ENCODE measurements at places on chromosomes 5 and 9.

DNA sequence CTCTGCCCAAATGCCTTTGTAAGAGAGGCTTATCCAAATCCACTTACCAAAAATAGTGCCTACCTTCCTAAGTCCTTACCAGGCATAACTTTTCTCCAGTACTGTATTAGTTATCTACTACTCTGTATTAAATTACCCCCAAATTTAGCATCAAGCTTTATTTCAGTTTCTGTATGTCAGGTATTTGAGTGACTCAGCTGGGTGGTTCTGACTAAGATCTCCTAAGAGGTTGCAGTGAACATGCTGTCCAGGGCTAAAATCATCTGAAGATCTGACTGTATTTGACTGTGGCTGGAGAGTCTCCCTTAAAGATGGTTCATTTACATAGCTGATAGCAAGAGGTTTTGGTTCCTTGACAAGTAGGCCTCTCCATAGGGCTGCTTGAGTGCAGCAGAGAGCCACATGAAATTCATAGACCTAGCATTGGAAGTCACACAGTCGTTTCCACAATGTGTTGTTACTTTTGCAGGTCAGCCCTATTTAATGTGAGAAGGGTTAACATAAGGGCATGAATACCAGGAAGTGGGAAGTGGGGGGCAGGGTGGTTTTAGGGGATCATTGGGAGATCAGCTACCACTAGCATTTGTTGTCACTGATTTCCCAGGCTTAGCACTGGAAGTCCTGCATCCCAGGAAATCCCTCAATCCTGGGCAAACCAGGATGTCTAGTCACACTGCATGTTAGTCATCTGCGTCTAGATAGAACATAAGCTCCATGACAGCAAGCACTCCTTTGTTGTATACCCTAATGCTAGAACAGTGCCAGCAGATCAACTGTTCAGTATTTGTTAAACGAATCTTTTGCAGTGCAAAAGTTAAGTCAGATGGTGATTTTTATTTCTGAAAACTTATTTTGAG, 2.0 kb upstream of the ZNF622 start:
- DNase-seq, result no peak

- DNase-seq, result no peak
Observed at GRCh38 chr5:132751444-132751843, 4.2 kb downstream of the CCNI2 start.

DNA sequence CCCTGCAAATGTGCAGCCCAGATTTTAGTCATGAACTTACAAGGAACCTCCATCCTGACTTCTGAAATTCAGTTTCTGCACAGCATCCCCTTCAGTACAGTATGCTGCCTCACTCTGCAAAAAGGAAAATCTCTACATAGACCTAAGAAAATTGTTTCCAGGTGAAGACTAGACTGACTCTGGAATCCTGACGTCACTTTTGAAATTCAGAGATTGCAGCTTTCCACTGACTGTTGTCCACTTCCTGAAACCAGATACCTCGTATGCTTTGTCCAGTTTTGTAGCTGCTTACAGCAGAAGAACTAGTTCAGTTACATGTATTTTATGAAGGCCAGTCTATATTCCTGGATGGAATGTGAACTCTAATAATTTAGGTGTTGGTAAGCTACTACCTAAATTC, 629.3 kb upstream of the ST8SIA4 start:
- DNase-seq, result no peak

DNA sequence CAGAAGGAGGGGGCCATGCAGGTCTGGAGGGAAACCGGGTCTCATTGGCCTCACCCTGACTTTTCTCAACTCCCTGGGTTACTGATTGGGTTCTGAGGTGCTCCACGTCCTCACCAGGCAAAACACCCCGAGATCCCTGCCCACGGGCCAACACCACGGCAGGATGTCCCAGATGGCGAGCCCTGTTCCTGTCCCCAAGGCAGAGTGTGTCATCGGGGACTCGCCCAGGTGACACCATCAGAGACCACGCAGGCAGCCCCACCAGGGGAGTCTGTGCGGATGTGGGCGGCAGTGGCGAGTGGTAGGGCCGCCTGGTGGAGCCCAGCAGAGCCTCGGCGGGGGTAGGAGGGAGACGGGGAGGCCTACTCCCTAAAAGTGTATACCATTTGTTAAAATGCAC, 59.0 kb upstream of the UBAC1 start:
- no peak for DNase-seq

GRCh38 chr5:153157156-153157555, 333.3 kb upstream of the GRIA1 start:
- no peak for DNase-seq

- DNase-seq, result no peak
Observed at GRCh38 chr5:161546095-161546469, 443 bp downstream of the GABRB2 start.

DNA sequence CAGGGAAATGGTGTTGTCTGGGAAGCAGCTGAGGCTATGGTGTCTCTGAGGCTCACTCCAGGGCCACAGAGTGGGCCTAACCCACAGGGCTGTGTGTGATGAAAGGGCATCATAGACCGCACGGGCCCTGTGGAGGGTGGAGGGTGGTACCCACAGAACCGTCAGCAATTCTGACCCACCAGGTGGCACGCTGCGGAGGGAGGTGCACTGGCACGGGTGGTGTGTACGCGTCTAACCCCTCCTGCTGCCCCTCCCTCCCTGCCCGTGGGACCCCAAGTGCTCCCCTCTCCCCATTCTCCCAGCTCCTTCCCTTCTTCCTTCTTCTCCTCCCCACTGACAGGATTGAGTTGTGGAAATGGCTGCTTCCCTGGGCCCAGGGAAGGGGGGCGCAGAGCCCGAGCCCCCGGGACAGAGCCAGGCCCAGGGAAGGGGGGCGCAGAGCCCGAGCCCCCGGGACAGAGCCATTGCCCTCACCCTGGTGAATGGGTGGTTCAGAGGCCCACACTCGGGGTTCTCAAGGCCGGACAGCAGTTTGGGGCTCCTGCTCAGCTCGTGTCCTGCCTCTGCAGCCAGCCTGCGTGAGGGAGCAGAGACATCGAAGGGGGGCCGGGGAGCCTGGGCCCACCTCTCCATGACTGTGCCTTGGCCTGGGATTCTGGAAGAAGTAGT, 6.8 kb downstream of the LCN10 start:
- no peak for DNase-seq

DNA sequence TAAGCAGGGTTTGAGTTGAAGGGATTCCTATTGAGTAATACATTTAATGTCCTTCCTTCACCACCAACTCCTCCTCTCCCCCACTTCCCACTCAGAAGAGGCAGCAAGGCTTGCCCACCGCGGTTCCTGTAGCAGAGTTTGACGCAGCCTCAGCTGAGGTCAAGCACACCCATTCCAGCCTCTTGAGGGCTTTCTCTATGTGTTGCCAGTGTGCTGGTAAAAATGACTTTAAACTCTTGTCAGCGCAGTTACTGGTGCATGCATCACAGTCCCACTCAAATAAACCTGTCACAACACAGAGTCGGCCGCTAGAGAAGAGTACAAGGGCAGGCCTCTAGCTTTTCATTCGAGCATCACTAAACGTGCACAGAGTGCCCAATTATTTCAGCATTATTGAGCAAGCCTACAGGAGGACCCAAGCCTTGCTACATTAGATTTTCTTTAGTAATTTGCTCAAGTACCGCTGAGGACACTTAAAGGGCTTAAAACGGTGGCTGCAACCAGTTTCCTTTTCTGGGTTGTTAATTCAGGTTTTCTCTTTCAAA, 79.6 kb downstream of the TLE4 start:
- no peak for DNase-seq

GRCh38 chr5:127876384-127876783, 173.2 kb downstream of the CCDC192 start:
- DNase-seq, result no peak

DNA sequence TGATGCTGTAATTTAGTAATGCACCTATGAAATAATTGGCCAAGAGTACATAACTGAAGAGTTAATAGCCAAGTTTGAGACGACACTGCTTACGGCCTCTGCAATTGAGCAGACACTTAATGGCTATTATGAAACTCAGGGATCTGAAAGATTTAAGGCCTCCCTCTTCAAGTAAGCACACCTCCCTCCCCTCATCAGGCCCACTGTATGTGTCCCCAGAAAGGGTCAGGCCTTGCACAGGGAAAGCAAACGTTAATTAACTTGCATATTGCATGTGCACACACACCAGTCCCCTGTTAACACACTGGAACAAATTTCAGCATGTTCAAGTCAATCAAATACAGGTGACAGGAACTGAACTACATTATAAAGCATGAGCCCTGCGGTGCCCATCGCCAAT, 163.6 kb downstream of the SPOCK1 start:
- no peak for DNase-seq

GRCh38 chr5:148499452-148499851, 115.7 kb downstream of the FBXO38 start:
- no peak for DNase-seq

DNA sequence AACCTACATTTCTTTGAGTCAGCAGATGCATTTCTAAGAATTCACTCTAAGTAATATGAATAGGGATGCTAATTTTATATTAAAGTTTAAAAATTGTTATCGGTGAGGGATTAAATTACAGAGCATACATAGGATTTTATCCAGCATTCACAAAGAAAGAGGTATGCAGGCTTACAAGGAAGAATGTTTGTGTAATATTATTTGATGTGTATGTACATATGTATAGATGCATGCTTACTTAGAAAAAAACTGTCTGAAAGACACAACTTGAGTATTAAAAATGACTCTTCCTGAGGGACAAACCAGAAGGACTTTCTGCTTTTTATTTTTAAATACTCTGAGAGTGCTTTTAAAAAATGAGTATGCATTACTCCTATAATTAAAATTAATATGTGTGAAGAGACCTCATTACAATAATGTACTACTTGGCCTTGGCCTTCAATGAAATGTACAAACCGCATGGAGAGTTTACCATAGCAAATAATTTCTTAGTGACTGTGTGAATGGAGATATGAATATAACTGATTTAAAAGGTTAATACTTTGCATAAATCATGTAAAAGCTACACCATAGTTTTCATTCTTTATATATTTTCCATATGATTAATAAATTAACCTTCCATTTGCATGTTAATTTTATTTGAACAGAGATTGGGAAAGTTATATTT, 77.0 kb downstream of the GDA start:
- DNase-seq, result no peak

DNA sequence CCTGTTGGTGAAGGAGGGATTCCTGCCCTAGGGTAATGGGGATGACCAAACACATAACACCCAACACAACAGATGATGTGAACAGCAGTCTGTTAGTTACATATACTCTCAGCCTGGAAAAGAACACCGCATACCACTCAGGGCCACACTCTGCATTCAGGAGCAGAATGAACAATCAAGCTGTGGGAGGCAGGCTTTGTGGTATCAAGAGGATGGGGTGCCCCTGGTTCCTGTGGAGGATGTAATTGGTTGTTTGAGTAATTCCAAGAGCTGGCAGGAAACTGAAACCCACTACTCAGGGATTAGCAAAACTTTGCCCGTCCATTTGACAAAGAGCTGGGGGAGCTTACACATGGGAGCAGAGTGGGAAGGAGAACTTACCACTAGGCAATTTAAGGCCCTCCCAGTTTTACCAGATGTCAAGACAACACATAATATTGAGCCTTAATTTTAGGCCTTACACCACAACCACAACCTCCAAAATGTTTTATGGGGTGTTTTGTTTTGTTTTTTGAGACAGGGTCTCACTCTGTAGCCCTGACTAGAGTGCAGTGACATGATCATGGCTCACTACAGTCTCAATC, 15.6 kb upstream of the PRKAA1 start:
- no peak for DNase-seq

DNA sequence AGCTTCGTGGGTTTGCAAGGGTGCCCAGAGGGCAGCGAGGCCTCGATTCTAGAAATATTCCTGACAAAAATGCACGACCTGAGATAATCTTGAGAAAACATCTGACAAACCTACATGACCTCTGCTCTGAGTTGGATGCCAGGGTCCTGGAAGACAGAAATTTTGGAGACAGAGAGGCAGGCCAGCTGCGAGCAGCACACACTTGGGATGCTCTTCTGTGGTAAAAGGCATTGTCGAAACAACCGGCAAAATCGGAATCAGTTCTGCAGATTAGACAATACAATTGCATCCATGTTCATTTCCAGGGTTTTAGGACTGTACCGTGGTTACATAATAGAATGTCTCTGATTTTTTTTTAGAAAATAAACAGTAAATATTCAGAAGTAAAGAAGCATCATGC, 74.2 kb downstream of the GADD45G start:
- no peak for DNase-seq

DNA sequence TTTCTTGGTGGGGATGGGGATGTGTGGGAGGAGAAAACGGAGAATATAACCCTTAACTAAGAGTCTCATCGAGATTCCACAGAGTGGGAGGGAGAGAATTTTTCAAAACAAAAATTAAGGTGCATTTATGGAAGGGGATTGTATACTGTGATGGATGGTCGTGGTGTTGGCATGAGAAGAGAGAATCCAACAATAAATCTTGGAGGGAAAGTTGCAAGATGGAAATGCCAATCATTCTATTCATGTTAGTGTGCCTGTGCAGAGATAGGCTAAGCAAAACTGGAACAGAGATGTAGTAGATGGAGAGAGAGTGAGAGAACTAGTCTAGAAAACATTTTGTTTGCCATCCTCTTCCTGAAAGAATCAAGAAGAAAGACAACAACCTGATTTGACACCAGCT, 613.1 kb downstream of the EBF1 start:
- no peak for DNase-seq

DNA sequence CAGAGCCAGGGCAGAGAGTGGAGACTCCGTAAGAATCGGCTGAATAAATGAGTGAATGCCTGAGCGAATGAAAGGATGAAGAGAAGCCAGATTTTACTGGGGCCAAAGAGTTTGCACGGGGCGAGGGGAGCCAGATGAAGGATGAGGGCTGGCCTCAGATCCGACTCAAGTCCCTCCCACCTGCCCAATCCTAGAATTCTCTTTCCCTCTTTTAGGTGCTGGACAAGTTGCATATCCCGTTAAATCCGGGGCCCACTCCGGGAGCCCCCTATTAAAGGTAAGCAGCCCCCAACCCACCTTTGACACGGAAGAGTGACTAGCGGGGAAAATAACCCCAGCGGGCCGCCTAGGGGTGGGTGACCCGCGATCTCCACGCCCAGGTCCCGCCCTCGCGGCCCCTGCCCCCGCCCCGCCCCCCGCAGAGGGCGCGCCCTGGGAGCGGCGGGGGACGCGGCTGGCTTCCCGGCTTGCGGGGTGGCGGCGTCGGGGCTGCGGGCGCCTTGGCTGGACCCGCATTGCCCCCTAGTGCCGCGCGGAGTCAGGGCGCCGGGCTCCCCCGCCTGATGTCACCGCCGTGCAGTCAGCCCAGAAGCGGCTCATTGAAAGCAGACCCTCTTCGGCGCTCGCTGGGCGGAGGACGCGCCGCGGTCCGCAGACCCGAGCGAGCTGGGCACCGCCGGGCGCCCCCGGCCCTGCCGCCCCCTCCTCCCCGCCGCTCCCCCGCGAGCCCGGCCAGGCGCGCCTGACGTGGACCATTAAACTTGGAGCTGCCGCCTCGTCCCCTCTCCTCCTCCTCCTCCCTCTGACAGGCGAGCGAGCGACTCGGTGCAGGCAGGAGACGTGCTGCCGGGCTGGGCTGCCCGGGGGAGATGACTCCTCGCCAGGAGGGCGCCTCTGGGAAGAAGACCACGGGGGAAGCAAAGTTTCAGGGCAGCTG, at the start of gene ADRA1B:
ADRA1B (plus strand) TSS at position 579 of the 937 bp plus-strand sequence. CDS start 424 bp downstream, outside the sequence.
- peak; percentile 96 for DNase-seq

GRCh38 chr5:148735301-148735835, 81.0 kb upstream of the HTR4 start:
- DNase-seq, result no peak

- no peak for DNase-seq
Observed at GRCh38 chr9:118686959-118687358, 682.3 kb downstream of the BRINP1 start.

All from D341Med (cell line).